ENCODE measurements at places on chromosomes 16 and 17.

GRCh38 chr16:24858219-24859041, 12.7 kb downstream of the SLC5A11 start:
- H3K36me3 ChIP-seq = peaks cover 7% of the 10 kb centered on the region
- peak; percentile 44 for DNase-seq
- no peaks in the 10 kb centered on the region for H3K4me1 ChIP-seq

GRCh38 chr17:61393904-61394629, 5.6 kb upstream of the TBX2 start:
- no peak for DNase-seq
- peaks cover 20% of the 10 kb centered on the region for H3K4me1 ChIP-seq
- H3K27ac ChIP-seq = no peak overlapping the region
- H3K36me3 ChIP-seq = peaks cover 5% of the 10 kb centered on the region

GRCh38 chr16:87684106-87684677, 81.6 kb downstream of the KLHDC4 start:
- H3K4me1 ChIP-seq = peaks cover 14% of the 10 kb centered on the region
- no peak for DNase-seq
- H3K27ac ChIP-seq = no peak overlapping the region

- H3K27ac ChIP-seq = no peak overlapping the region
- no peak for DNase-seq
- no peaks in the 10 kb centered on the region for H3K27me3 ChIP-seq
- no peaks in the 10 kb centered on the region for H3K4me1 ChIP-seq
- H3K4me3 ChIP-seq = no peak overlapping the region
- H3K36me3 ChIP-seq = peaks cover 6% of the 10 kb centered on the region
Measured at GRCh38 chr17:70896843-70897242, 727.5 kb downstream of the KCNJ2 start.

Measured in naive thymus-derived CD8-positive, alpha-beta T cell (primary cell).